ENCODE measurements at places on chromosomes 4 and X. TPM values are rescaled to one million over a fixed set of nuclear protein-coding genes. Genes with fewer than 3 reads are reported as not detected.

Gene SPANXA2
- total RNA-seq = not detected

Gene PITX2
- total RNA-seq = 1.1 TPM

Gene CORIN
- total RNA-seq = not detected

Gene CXCL9
- not detected for total RNA-seq

Gene TTC29
- total RNA-seq = not detected

Gene APLN
- 0.71 TPM for total RNA-seq

Gene DDX60
- total RNA-seq = 1.5 TPM

Gene ELF2
- total RNA-seq = 14.1 TPM

Gene HS6ST2
- 0.07 TPM for total RNA-seq

Gene TXK
- 0.17 TPM for total RNA-seq

Gene PARM1
- 0.62 TPM for total RNA-seq

Gene C4orf50
- total RNA-seq = not detected

Gene INTU
- 1.3 TPM for total RNA-seq

Gene MND1
- 12.3 TPM for total RNA-seq

Gene ADAMTS3
- total RNA-seq = not detected

Gene FAM47A
- total RNA-seq = not detected

Gene FAM184B
- total RNA-seq = 0.02 TPM

Gene USP26
- total RNA-seq = not detected

Measured in A549 treated with CpdA at 1 μM for 4 hours (cell line).